ENCODE measurements at places on chromosomes 3 and 15.

DNA sequence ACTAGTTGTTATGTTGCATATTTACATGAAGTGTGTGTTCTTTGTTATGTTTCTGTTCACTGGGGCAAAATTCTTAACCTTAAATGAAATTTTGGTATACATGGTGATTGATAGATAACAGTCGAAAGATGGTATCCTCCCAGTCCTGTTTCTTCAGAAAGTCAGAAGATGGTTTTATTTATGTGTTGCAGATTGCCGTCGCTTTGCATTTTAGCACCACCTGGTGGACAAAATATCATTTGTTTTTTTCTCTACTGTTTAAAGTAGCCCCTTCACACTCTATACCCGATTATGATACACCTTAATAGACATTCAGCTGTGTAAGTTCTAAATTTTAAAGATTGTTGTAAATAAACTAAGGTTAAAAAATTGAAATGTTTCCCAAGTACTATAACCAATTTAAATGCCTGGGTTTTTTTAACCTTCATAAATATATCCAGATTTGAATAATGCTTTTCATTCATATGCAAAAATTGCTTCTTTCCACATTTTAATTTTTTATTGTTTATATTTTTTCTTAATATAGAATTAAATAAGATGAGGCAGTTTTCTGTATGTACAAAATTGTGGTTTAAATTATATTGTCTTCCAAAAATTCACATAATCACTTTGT, 152.2 kb downstream of the ALCAM start:
- DNase-seq, result peak; percentile 52

- no peak for DNase-seq
These were observed 9.8 kb downstream of the GPR27 start for GRCh38 chr3:71763426-71763825.

DNA sequence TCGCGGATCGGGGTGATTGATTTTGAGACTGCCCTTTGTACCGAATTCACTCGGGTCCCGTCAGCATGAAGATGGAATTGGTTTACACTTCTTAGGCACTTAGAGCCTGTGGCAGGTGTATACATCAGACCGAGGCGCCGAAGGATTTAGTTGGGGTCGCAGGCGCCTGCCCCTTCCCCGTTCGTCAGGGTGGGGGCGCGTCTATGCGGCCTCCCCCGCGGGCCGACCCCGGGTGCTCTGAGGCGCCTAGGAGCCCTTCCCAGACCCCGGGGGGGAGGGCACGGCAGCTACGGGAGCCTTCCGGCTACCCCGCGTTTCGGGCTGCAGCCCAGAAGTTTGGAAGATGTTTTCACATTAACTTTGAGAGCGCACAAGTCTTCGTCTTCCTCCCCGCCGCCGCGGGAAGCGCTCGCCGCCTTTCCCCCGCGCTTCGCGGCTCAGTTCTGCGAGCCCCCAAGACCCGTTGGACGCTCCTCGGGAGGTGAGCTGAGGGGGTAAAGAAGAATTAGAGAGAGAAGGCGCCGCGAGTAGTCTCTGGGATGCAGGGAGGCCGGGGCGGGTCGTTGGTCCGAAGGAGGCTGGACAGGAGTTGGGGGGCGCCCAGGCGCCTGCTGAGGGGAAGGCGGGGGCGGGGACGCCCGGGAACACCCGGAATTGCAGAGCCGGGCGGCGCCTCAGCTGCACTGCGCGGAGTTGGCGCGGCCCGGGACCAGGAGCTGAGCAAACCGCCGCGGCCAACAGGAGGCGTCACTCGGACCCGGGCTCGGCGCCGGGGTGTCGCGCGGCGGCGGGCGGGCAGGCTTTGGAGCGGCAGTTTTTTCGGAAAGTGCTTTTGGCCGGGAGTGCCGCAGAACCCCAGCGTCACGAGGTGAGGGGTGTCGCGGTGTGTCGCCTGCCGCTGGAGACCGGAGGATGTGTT, 780 bp downstream of the TIPARP start:
- no peak for DNase-seq

GRCh38 chr3:131795390-131796090, 239.3 kb downstream of the CPNE4 start:
- DNase-seq, result peak; percentile 78

DNA sequence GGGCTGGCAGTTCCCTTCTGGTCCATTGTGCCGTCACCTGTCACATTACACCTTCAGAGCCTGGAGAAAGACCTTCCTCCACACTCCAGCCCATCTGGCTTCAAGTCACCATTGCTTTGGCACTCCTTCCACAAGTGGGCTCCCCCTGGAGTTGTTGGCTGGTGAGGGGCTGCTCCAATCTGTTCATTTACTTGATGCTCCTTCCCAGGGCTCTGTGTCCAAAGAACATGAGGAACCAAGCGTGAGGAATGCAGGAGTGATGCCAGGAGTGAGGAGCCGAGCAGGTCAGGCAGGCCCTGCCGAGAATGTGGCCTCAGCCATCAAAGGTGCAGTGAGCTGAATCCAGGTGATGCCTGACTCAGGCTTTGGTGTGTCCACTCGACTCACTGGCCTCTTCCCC, 57.2 kb downstream of the OXNAD1 start:
- no peak for DNase-seq

- no peak for DNase-seq
These were observed 459.9 kb downstream of the RAP2B start for GRCh38 chr3:153621953-153622352.

GRCh38 chr15:87490666-87491065, 765.9 kb downstream of the NTRK3 start:
- no peak for DNase-seq

DNA sequence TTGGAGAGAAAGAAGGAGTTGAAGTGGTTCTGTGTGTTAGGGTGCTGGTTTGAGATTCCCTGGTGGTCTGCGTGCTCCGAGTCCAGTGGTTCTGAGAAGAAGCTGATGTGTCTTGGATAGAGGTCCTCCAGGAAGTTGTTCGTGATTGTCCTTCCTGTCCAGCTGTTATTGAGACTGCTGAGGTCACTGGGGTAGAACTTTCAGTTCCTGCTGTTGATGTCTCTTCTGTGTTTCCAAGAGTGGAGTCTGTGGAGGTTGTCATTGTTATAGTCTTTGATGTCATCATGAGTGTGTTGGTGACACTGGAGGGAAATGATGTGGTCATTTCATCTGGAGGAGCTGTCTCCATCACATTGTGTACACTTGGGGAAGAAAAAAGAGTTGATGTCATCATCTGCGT, 20.8 kb downstream of the MUC4 start:
- no peak for DNase-seq

DNA sequence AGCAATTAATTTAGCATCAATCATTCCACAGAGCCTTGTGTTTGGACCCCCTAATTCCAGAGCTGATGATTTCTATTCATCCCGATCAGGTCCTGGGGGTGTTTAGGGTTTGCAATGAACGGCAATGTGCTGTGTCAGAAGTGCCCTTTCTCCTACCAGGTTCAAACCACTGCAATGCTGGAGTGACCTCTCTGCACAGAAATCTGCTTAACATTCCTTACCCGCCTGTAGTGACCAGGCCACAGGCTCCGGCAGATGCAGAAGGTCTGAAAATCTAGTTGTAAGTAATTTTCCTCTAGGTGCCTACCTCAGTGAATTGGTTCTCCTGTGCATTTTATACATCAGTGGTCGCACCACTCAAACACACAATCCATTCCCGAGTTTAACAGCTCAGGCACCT, 725.3 kb upstream of the CFAP20DC start:
- no peak for DNase-seq

DNA sequence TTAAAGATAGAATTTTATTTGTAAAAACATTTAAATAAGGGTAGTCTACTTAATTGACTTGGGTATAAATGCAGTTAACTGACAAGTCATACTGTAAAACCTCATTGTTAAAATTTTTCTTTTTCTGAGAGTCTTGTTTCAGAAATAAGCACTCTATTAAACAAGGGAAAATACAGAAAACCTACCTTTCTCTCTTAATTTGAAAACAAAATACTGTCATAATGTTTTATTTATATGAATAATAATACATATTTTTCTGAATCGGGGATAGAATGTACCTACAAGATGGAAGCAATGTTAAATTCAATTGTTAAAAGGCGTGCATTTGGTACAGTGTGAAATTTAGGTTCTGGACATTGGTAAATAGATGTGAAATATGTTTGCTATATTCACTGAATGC, 17.8 kb downstream of the ZIC1 start:
- no peak for DNase-seq

DNA sequence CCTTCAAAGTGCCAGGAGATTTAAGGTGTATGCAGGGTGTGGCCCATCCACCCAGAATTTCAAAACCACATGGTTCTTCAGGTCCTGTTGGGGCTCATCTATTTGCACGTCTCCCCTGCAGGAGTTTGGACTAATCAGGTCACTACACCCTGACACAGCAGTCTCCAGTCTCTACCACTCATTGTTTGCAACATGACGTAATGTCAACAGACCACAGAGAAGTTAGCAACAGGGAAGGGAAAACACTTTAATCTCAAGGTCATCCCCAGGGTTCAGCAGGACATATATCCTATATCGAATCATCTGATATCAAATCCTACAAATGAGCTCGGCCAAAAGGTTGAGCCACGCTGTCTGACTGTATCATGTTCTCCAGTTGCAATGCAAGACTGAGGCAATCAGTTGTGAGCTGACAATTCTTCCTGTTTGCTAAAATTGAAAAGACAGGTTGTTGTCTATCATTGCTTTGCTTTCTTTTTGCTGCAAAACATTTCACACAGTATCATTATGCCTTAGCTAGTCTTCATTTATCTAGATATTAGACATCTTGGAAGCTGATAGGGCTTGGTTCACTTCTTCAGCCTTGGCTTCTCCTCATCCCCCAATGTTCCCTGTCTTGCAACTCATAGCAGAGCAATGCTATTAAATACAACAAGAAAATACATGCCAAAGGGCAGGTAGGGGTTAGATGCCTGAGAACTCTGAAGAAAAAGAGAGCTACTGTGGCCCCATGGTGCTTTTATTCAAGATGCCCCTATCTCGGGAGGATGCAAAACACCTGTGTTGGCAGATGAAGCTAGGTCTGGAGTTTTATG, 13.4 kb upstream of the LEKR1 start:
- peak; percentile 77 for DNase-seq

DNA sequence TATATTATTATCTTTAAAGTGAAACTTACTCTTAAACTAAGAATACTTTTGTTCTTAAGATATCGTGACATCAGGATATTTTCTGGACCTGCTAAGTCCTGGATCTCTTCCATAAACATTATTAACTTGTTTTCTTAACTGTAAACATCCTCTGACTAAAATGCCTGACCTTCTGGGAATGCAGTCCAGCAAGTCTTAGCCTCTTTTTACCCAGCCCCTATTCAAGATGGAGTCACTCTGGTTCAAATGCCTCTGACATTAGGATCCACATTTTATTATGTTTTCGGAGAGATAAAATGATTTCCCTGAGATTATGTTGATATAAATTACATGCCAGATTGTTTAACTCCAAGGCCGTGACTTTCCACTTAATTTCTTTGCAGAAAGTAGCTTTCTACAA, 37.6 kb downstream of the OSTN start:
- no peak for DNase-seq

- DNase-seq, result no peak
These were observed 51.4 kb upstream of the TMEM115 start for GRCh38 chr3:50410608-50411139.
